Fibroblast of skin of left quadriceps (primary cell): ENCODE measurements at places on chromosomes 13 and 19.

GRCh38 chr19:43499042-43499441 is 5.5 kb downstream of the PHLDB3 start:
- DNase-seq, result no peak

- no peak for DNase-seq
Measured at GRCh38 chr13:36915896-36916640, 4.0 kb downstream of the SMAD9 start.

- no peak for DNase-seq
Measured at GRCh38 chr13:79385694-79386093, 20.4 kb downstream of the RBM26 start.

DNA sequence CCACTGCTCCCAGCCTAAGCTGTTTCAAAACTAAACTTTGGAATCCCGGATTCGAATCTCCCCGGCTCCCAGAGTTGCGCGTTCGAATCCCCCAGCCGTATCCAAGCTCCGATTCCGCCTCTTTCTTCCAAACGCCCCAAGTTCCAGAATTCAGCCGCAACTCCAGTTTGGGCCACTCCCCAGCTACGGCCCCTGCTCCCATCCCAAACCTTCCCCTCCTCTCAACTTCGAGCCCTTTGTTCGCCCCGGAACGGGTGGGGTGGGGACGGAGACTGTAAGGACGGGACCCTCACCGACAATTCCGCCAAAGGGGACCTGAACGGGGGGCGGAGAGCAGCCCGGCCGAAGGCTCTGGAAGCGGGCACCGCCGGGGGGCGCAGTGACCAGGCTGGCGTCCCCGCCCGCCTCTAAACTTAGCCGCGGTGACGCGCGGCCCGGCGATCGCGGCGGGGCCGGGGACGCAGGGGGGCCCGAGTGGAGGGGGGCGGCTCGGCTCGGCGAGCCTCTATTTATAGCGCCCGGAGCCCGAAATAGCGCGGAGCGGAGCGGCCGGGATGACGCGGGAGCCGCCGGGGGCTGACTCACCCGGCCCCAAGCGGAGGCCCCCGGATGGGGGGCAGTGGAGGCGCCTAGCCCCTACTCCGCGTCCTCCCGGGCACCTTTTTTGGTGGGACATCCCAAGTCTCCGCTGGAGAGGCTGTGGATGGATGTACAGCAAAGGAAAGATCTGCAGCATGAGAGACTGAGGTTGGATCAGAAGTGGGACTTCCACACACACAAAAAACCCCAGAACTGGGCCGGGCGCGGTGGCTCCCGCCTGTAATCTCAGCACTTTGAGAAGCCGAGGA is 4.9 kb upstream of the ERCC1 start:
- DNase-seq, result no peak

DNA sequence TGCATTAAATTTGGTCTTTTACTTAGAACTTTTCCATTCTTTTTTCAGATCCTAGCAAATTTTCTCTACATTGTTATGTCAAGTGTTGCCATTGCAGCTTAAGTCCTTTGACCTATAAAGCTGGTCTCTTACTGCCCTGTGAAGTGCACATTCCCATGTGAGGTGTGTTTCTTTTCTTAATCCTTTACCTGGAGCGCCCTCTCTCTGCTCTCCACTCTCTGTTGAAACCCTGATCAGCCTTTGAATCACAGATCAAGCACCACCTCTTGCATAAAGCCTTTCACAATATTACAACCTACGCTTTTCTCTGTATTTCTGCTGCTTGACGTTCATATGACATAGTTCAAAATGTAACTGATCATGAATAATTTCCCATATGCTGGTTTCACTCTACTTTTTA is 84.8 kb downstream of the PCDH17 start:
- DNase-seq, result no peak

DNA sequence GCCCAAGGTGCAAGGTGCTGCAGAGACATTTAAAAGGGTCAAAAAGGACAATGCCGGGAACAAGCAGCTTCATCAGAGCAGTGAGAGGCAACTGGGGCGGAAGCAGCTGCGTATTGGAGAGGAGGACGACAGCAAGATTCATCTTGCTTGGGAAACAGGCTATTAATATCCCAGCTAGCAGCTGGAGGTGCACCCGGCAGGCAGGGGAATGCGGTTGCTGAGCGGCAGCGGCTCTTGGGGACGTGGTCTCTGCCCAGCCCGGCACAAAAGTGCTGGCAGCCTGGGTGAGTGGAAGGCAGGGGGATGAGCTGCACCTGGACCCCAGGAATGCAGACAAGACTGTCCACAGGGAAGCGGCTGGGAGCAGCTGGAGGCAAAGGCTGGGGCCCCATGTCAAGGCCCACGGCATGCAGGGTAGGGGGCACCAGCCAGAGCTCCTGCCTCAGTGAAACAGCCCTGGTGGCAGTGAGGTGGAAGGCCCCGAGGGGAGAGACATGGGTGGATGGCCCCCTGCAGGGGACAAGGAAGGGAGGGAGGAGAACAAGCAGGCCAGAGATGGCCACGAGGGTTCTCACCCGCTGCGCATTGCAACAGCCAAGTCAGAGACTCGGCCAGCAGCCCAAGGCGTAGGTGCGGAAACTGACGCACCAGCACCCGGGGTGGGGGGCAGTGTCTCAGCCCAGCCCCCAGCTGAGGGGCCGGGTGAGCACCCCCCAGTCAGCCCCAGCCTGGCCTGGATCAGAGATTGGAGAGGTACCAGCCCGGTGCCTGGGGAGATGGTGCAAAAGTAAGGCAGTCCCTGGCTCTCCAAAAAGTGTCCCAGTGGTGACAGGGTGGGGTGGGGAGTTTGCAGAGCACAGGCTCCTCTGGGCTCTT is 34.4 kb downstream of the PEPD start:
- DNase-seq, result no peak
